Inflammatory macrophage treated with lipopolysaccharide for 1 hour (primary cell): ENCODE measurements at places on chromosomes 16 and 17.

DNA sequence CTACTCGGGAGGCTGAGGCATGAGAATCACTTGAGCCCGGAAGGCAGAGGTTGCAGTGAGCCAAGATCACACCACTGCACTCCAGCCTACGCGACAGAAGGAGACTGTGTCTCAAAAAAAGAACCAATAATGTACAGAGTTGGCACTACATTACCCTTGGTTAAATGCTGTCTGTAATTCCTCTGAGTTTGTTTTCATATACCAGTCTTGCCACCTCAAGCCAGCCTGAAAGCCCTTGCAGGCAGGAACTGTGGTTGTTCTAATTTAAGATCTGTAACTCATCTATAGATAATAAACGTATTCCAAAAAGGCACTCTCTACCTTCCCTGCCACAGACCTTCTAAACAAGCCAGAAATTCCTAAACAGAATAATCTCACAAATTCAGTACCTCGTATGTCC, 4.3 kb upstream of the KANSL1 start:
- DNase-seq, result no peak

- no peak for DNase-seq
These were observed 2.1 kb downstream of the SCARF1 start for GRCh38 chr17:1643293-1643998.

GRCh38 chr17:57888311-57889216, 38.7 kb upstream of the MRPS23 start:
- DNase-seq, result no peak

- no peak for DNase-seq
These were observed 89.0 kb downstream of the XYLT1 start for GRCh38 chr16:17381784-17382183.

DNA sequence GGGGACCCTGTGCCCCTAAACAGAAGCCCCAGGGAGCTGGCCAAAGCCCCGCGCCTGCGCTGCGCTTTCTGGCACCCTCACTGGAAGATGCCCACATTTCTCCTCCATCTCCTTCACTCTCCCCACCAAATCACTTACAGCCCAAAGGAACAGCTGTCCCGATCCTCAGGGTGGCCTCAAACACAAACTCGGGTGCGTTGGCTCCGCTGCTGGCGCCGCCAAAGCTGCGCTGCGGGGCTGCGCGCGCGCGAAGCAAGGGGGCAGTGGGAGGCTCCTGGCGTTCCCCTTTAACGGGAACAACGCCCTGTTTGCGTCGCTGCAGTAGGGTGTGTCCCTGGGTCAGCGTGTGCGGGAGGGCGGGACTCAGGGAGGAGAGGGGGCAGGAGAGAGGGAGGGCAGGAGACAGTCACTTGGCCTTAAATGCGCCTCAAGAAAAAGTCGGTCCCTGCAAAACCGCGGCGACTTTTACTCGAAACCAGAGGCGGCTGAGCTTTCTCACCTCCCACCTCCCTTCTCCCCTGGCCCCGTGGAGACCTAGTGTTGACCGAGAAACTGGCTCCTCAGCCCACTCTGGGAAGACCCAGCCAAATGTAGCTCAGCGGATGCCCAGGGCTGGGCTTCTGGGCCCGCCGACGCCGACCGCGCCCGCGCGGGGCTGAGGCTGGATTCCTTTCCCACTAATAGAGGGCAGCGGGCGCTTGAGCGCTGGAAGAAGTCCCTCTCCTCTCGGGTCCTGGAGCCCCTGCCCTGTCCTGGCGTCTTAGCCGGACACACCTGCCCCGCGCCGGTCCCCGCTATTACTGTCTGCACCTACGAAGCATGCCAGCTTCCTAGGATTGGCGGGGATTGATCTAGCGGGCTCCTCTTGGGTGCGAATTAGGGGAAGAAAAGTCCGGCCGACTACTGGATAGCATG, 2.6 kb downstream of the PMP22 start:
- peak; percentile 80 for DNase-seq

DNA sequence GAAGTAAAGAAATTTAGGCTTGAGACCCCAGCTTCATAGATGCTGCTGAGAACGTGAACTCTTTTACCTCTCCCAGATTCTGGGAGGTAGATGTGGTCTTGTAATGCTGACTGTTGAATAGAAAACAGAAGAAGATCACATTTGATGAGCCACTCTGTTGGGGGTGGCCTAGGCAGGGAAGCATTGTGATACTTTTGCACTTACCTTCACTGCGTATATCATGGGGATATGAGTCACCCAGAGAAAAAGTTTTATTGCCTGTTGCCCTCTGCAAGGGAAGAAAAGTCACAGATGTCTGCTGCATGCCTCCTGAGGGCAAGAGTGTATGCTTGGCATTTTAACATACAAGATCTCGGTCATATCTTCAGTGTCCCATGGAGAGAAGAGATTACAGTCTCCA, 365.4 kb downstream of the SNX29 start:
- no peak for DNase-seq

GRCh38 chr16:80341263-80341662, 199.5 kb upstream of the DYNLRB2 start:
- DNase-seq, result no peak

DNA sequence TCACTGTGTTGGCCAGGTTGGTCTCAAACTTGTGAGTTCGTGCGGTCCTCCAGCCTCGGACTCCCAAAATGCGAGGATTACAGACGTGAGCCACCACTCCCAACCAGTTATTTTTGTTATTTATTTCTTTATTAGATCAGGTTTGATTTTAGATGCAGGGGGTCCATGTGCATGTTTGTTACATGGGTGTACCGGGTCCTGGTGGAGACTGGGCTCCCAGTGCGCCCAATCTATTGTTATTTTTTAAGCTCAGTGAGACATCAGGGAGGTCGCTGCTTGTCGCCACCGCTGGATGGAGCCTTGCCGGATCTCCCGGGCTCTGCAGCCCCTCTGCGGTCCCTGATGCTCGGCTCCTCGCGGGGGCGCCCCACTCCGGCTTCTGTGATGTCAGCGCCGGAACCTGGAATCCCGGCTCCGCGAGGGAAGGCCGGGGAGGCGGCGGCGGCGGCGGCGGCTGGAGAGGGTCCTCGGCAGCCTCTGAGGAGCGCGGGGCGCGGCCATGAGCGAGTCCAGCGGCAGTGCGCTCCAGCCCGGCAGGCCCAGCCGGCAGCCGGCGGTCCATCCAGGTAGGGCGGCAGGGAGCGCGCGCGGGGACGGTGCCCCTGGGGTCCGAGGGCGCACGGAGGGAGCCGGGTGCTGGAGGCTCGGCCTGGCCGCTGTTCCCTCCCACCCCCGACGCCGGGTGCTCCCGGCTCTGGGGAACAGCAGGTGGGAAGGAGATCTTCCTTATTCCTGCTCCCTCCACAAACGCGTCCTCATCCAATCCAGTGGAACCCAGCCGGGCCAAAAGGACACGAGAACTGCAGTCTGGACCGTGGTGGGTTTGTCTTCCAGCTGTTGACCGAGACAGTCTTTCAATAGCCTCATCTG, at the start of gene TMC7:
TMC7 (plus strand) TSS at position 370 of the 870 bp plus-strand sequence; CDS start at position 500, 130 bp downstream.
- DNase-seq, result peak; percentile 6
